Midbrain (tissue), 1 donor: ENCODE measurements at places on chromosomes 2 and 18.

GRCh38 chr18:49628119-49628518, 66.3 kb downstream of the LIPG start:
- no peak for DNase-seq

DNA sequence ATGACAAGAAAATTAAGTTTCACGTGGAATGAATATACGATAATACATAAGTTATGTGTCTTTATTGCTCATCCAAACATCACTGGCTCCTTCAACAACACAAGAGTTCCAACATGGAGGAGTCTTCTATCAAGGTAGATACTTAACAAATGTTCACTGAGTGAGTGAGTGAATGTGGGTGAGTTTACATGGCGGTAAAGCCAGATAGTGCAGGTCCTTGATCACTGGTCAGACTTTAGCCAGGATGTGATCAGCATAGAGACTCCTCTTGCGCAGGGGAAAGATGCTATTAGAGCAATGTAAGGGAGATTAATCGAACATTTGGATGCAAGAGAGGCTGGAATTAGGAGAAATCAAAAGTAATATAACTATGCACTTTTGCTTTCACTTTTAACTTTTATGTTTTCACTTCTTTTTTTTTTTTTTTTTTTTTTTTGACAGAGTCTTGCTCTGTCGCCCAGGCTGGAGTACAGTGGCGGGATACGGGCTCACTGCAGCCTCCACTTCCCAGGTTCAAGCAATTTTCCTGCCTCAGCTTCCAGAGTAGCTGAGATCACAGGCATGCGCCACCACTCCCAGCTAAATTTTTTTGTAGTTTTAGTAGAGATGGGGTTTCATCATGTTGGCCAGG, 249.0 kb upstream of the ID2 start:
- no peak for DNase-seq

DNA sequence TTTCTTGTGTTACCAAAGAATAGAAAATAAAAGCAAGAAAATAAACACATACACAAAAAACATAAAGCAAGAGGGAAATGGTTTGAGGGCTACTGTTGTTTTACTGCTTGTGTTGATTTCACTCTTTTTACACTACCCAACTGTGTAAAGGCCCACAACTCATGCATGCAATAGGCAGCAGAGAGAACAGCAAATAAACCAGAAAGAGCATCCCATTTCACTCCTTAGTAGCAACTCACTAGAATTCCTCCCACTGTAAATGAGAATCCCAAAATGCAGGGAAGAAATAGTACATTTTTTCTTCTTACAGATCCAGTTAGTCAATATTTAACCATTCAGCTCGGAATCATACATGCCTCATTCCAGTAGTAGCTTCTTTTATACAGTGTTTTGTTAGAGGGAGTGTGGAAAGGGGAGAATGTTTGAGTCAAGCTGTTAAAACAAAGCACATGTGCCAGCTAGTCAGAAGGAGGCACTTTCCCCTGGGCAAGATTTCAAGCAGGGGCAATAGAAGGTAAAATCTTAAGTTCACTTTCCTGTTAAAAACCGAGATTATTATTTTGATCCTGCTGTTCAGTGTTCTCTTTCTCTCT, 147.2 kb upstream of the FAM98A start:
- no peak for DNase-seq

GRCh38 chr18:23573626-23574431, 12.5 kb downstream of the NPC1 start:
- no peak for DNase-seq

GRCh38 chr2:222835143-222835822, 25.6 kb upstream of the ACSL3 start:
- no peak for DNase-seq

DNA sequence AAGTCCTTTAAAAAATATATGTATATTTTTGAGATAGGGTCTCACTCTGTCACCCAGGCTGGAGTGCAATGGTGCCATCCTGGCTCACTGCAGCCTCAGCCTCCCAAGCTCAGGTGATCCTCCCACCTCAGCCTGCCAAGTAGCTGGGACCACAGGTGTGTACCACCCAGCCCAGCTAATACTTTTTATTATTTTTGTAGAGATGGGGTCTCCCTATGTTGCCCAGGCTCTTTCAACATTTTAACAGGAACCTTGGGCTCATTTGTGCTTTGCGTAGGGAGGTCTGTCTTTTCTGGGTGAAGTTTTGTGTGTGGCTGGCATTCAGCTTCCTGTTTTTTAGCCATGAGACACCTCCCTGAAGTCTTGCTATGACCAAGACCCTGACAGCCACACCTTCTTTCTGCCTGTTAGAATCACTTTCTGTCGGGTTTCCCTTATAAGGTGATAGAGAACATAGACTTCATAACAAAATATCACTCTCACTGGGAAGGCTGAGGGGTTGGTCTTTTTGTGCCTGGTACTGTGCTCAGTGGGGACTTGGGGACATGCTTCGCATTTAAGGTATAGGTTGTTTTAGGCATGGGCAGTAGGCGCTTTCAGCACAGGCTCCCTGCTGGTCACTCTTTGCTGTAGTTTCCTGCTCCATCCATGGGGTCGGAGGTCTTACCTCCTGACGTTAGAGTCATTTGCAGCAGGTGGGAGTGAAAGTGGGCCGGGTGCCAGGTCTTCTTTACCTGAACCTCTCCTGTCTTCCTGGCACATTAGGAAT, 3.4 kb downstream of the RAB31 start:
- DNase-seq = no peak
